Urinary bladder (tissue), 4 donors: ENCODE measurements at places on chromosomes 5 and 9. TPM values are rescaled to one million over a fixed set of nuclear protein-coding genes. Genes with fewer than 3 reads are reported as not detected.

Gene ECPAS
- polyA plus RNA-seq, result 32.7 TPM

Gene ZNF883
- 1.4 TPM for polyA plus RNA-seq

Gene TRIM36
- polyA plus RNA-seq, result 0.34 TPM

Gene SMIM3
- 37.1 TPM for polyA plus RNA-seq

Gene OR1J2
- not detected for polyA plus RNA-seq
